ENCODE measurements at places on chromosomes 2 and 18.

DNA sequence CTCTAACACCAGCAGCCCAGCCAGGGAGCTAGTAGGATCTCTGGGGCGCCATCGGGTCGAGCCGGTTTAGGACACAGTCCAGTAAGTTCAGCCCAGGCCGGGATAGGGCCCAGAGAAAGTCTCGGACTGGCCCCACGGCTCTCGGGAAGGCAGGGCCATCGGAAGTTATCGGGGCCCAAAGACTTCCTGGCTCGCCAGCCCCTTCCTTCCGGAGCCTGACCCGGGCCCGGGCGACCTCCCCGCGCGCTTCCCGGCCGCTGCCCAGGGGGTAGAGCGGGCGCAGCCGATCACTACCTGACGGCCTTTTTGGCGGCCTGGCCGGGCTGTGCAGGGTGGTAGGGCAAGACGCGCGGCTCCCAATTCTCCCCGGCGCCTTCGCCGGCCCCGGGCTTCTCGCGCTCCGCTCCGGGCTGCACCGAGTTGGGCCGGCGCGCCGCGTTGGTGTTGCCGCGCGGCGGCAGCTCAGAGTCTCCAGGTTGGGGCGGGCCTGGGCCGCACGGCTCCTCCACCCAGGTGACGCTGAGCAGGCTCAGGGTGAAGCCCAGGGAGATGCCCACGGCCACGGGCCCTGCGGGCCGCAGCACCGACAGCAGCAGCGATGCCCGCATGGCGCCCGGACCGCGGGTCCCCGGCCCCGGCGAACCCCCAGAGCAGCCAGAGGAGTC, 546 bp downstream of the CHPF start:
- no peak for DNase-seq

- DNase-seq: no peak
Observed at GRCh38 chr2:231909631-231910030, 16.6 kb downstream of the NPPC start.

- no peak for DNase-seq
Observed at GRCh38 chr2:172554352-172555271, 1.3 kb upstream of the PDK1 start.

DNA sequence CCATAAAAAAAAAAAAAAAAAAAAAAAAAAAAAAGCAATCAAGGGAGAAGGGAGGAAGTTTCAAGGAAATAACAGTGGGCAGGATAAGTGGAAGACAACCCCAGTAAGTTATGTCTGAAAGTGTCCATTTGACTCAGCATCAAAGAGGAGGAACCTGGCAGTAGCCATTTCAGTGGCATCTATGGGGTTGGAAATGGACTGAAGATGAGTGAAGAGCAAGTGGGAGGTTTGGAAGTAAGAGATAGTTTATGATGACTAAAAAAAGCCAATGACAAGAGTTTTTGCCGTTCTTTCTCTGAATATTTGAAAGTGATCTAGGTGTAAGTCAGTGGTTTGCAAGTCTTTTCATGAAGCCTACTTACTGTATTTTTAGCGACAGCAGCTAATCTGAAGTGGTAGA, 9.2 kb upstream of the SELENOI start:
- DNase-seq: no peak

DNA sequence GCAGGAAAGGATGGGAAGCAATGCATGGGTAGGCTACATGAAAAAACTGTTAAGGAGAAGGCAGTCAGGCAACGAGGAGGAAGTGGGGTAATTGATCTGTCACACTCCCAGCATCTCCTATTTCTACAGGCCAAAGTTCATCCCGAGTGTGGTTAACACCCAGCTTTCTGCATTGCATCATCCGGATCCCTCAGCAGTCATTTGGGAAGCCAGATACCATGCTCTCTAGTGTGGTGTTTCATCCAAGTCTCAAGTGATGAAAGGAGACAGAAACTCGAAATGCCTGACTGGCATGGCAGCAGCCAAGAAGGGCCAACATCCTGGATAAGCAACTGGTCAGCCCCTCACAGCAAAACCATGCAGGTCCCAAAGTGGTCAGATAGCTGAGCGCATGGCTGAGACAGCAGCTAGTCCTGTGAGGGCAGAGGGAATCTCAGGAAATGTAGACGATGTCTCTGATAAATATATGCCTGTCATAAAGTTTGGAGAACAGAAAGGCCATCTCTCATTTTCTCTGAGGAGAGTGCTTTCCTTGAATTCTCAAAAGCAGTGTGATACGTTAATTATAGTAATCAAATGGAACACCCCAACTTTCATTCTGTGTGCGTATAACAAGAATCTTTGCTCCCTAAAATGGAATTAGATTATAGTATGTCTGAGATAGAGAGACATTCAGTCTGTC, 24.8 kb upstream of the HNRNPA3 start:
- DNase-seq: no peak

DNA sequence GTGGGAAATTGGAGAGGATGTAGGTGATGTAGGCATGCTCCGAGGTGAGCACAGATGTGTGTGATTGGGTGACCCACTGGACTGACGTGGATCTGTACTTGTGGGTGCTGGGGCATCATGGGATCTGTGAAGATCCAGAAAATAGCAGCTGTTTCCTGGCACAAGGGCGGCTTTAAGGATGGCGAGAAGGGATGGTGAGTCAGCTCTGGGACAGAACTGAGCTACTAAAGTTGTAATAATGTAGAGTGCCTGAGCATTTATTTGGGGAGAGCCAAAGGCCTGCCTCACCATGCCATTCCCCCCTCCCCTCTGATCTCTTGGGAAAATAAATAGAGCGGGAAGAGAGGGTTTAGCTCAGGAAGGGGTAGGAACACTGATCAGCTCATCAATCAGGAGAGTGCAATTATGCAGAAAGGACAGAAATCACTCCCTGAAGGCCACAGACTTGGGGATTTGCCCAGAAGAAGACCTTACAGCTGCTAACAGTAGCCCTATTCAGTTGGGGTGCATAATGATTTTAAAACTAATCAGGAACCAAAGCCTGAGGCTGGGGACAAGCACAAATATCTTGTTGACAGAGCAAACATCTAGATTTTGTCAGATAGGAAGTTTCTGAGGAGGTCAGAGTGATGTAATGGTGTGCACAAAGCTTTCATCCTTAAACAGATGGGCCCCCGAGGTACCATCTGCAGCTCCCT, 30.3 kb downstream of the TANC1 start:
- peak; percentile 11 for DNase-seq

- DNase-seq: no peak
Observed at GRCh38 chr2:199160677-199161465, 296.9 kb downstream of the SATB2 start.

- no peak for DNase-seq
Observed at GRCh38 chr2:62966991-62967390, 83.6 kb upstream of the OTX1 start.

All from substantia nigra (tissue), 51 donors.